ENCODE measurements at places on chromosomes 5 and 9.

DNA sequence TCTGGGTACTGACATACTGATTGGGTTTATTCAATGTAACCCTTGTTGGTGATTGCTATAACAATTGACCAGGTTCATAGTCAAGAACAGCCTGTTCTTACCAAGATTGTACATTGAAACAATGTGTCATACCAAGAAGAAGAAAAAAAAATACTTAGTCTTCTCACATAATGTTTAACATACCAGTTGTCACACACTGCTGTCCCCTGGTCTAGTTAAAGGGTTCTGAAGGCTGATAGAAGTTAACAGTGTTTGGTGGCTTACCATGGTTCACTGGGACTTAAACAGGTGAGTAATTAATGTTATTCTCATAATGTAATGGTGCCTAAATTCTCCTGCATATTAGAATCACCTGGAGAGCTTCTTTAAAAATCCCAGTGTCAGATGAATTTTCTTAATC is 18.5 kb upstream of the CDC42SE2 start:
- no peak for DNase-seq

DNA sequence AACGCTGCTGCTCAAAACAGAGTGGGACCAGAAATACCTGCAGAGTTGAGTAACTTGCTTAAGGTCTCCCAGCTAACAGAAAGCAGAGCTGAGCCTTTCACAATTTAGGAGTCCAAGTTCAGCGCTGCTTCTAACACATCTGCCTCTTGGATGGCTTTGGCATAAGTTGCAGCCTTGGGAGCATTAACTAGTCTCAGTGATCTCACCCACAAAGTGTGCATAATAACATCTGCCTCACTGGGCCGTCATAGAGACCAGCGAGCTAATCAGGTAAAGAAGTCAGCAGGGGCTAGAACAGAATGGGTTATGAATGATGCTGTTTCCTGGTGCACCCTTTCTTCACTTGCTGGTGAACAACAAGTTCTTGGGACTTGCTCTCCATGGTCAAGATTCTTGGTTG is 36.5 kb downstream of the WWC1 start:
- no peak for DNase-seq

- no peak for DNase-seq
Measured at GRCh38 chr9:68781928-68782327, 76.9 kb downstream of the PIP5K1B start.

- DNase-seq = no peak
Measured at GRCh38 chr9:80156756-80157472, 585.1 kb downstream of the TLE4 start.

GRCh38 chr5:67992923-67993322 is 222.6 kb upstream of the PIK3R1 start:
- DNase-seq = no peak

GRCh38 chr9:129496473-129497004 is 124.4 kb downstream of the C9orf50 start:
- DNase-seq = peak; percentile 71

DNA sequence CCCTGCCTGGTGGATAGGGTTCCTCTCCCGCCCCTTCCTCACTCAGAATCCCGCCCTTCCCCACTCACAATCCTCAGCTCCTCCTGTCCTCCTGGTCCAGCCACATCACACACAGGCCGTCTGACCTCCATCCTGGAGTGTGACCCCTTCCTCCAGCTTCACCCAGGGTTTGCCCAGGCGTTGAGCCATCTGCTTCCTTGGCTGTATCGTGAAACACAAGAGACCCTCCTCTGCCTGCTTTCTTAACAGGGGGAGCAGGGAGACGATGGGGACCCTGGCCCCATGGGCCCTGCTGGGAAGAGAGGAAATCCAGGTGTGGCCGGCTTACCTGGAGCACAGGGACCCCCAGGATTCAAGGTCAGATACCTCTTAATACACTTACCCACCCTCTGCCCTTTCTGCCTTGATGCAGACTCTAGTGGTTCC is 32.3 kb upstream of the ORM1 start:
- DNase-seq = no peak

DNA sequence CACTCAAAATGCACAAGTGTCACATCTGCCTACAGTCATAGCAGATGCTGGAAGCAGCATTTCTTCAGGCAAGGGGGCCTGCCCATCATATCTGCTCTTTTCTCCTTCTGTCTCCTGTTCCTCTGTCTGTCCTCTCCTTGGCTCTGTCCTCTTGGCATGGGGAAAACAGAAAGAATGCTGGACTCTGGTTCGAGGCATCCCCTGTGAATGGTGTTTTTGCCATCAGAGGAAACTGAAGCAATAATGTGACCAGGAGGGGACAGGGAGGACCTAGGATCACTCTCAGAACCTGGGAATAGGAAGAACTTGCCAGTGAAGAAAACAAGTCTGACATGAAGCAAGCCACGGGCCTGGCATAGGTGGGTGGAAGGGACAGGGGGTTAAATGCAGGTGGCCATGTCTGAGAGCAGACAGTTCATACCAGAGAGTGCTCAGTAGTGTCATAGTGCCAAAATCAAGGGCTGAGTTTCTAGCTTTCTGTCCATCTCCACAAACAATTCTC is 35.3 kb downstream of the AQP7 start:
- DNase-seq = no peak

Measured in stimulated activated naive CD8-positive, alpha-beta T cell treated with anti-CD3 and anti-CD28 coated beads, Interleukin-15, amount 100 ng/mL, for 72 hours (primary cell).